ENCODE measurements at places on chromosomes 12 and 14.
A peak's percentile ranks its signal among the peaks of the same experiment; 100 is the strongest.

DNA sequence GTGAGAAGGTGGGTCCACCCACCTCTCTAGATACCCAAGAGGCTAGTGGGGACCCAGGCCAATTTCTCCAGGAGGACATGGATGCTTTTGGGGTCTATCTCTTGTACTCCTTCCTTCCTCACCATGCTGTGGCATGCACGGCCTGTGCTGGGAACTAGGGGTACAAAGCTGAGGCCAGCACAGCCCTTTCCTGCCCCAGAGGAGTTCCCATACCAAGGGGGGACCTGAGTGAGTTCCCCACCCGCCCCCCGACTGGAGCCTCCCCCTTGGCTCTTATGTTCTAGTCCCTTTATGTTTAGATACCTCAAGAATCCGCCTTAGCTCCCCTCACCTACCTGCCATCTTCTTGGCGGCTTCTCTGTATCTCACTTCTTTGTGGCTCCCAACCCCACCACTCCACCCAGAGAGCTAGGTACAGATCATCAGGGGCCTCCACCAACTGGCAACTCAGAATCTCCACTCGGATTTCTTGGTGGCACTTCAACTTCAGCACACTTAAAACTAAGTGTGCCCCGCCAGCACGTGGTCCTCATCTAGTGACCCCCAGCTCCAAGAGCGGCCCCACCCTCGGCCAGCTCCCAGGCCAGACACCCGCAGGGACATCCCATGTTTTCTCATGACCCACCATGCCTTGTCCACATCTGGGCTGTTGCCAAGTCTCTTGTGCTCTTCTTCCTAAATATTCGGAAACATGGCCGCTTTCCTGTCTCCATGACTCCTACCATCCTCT is 115.2 kb upstream of the RTL1 start:
- DNase-seq: no peak

DNA sequence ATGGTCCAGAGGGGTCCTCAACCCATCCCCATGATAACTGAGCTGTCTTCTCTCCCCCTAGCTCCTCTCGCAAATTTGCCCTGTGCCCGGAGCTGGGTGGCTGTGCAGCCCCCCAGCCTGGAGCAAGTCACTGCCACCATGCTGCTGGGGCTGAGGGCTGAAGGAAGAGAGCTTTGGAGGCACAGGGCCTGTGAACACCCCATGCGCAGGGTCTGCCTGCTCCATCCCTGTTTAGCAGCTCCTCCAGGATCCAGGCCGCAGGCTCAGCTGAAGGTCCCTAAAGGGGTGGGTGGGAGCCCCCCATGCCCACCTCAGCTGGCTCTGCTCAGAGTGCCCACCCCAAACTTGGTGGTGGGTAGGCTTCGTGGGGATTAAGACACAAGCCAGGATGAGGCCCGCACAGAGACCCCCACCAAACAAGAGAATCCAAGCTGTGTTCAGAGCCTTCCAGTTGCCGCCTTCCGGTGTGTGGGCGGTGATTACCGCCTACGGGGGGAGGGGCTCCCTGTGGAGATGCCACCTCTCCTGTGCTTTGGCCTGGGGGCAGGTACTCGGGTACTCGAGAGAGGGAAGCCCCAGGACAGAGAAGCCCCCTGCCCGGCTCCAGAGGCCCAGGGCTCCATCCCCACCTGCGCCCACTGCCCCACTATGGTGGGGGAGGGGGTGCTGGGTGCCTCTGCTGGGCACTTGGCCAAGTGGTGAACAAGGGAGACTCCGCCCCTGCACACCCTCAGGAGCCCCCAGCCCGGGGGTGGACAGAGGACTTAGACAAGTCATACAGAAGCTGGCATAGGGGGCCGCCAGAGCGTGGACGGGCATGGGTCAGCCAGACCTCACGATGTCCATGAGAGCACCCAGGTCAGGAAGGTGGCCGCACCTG is 1.4 kb upstream of the JAG2 start:
- no peak for DNase-seq

DNA sequence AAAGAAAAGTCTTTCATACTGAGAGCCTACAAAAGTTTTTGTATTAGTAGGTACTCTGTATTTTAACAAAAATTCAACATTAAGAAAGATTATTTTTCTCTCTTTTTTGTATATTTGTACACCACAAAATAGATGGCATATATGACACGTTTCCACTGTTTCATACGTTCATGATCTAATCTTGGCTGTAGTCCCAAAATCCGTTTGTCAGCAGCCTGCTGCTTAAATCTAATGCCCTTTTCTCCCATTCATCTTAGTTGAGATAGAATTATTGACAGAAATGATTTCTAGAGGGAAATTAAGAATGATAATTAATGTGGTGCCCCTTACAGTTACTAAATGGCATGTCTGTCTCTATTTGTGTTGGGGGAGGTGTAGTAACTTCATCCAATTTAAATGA is 140.7 kb upstream of the NOVA1 start:
- DNase-seq: peak; percentile 6

DNA sequence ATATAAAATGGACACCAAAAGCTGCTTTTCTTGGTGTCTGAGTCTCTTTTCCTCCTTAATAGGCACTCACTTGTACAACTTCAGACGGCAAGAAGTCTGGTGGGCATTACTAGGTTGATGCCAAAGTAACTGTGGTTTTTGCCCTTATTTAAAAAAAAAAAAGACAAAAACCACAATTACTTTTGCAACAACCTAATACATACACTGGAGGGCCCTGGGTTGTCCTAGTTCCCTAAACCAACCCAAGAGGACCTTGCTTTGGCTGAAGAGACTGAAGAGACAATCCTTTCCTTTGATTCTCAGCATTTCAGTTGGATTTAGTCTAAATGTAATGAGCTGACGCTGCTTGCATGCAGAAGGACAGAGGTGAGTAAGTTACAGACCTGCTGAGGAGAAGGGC is 16.2 kb upstream of the PLEKHG3 start:
- no peak for DNase-seq

DNA sequence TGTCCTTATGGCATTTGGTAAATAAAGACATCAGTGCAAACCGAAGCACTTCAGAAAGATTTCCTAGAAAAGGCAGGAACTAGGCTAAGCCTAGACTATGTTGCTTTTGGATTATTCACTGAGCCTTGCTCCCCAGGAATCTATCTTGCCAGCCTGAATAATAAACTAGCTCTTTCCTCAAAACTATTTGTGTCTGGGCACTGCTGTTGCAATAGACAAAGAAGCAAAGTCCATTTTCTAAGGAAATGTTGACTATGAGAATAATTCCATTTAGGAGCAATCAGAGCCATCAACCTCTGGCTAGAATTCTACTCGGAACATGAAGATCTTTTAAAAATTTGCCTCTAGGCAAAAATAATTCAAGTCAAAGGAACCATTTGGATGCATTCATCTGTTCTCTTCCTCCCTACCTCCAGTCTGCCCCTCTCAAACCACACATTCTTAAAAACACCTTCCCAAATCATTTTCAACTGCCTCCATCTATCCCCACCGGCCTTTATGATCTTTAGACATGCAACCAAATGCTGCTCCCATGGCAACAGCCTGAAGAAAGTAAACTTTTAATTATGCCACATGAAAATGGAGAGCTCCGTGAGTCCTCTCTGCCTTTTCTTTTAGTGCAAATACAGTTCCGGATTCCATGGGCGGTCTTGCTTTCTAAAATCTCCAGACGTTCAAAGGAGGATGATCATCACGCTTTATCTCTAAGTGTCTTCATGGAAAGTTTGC is 61.5 kb upstream of the FZD10 start:
- DNase-seq: no peak

- peak; percentile 80 for DNase-seq
Measured at GRCh38 chr14:21264025-21264801, 5.0 kb downstream of the HNRNPC start.

- no peak for DNase-seq
Measured at GRCh38 chr14:76237349-76237990, 85.7 kb downstream of the GPATCH2L start.

- DNase-seq: peak; percentile 80
Measured at GRCh38 chr14:68621400-68622365, 171.2 kb downstream of the ZFP36L1 start.

- DNase-seq: peak; percentile 21
Measured at GRCh38 chr12:78698747-78699146, 165.8 kb upstream of the SYT1 start.

Data from fibroblast of the aortic adventitia (primary cell).